ENCODE measurements at places on chromosomes 3 and 15.

DNA sequence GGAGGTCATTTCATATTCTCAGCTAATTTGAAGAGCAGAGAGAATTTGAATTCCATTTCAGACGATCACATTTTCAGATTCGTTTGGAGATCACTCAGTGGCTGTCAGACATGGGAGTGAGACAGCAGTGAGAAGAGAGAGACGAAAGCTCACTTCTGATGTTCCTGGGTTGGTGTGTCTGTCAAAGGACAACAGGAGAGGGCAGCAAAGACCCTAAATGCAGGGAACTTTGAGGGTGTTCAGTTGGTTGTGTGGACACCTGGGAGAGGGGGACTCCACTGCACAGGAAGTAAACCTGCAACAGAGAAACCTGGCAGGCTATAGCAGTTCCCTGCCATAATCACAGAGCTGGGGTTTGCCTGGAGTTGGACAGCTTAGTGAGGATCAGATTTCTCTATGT lies 675.1 kb downstream of the SQOR start:
- no peak for DNase-seq

DNA sequence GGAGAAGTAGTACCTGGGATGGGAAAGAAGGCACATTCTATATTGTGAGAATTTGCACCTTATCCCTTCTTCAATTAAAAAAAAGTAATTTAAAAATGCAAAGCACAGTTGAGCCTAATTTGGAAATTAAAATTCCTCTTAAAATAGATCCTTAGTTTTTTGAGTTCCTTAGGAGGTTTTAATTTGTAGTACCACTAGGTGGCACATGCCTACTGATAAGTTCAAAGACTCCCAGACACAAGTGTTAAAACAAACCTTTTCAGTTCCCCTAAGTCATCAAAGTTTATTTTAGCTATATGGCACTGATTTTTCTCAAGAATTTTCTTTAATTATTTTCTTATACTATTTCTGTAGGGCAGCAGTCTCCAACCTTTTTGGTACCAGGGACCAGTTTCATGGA lies 127.6 kb upstream of the AZI2 start:
- no peak for DNase-seq

GRCh38 chr3:195613468-195614069 lies 29.8 kb upstream of the APOD start:
- DNase-seq: no peak

DNA sequence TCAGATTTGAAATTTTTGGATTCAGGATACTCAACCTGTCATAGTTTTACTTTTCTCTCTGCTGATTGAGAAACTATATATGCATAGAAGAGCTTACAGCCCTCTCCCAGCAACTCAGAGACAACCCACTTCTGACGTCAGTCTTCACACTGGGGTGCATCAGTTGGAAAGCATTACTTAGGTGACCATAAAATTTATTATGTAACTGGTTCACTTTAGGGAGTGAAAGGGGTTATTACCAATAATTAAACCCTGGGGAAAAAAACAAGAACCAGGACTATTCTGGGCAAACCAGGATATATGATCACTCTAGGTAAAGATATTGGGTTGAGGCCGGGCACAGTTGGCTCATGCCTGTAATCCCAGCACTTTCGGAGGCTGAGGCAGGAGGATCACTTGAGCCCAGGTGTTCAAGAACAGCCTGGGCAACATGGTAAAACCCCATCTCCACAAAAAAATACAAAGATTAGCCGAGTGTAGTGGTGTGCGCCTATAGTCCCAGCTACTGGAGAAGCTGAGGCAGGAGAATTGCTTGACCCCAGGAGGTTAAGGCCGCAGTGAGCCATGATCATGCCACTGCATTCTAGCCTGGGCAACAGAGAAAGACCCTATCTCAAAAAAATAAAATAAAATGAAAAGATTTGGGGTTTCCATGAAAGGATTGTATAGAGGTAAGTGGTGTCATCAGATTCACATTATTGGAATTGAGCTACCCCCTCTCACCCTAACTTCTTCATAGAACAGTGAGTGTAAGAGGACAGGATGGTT lies 27.1 kb downstream of the HES1 start:
- no peak for DNase-seq

DNA sequence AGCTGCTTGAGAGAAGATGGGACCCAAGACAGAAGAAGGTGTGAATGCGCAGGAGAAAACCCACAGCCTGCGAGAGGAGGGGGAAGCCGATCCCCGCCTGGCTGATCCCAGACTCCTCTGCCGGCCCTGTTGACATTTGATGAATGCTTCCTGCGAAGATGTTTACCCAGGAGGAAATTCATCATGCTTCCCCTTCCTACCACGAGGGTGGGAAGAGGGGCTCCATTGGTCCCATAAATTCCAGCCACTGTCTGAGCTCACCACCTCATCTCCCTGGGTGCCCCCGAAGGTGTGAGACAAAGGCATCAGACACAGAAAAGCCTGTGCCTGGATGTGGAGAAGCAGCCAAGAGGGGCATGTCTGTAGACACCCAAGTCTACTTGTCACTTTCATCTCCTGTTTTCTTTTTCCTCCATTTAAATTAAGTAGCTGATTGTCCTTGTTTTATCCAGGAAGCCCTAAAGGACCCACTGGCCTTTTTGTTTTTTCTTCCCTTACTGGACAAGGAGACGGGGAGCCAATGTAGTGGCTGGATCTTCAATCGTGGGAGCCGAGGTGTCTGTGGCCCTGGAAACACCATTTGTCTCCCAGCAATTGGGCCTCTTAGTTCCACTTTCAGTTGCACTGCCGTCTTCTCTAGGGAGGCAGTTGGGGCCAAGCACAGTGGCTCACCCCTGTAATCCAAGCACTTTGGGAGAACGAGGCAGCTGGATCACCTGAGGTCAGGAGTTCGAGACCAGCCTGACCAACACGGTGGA lies 95.3 kb upstream of the HES1 start:
- DNase-seq: no peak

GRCh38 chr3:56422316-56422715 lies 46.0 kb downstream of the ERC2 start:
- no peak for DNase-seq

- DNase-seq: no peak
Observed at GRCh38 chr3:7062714-7063113, 201.8 kb downstream of the GRM7 start.

DNA sequence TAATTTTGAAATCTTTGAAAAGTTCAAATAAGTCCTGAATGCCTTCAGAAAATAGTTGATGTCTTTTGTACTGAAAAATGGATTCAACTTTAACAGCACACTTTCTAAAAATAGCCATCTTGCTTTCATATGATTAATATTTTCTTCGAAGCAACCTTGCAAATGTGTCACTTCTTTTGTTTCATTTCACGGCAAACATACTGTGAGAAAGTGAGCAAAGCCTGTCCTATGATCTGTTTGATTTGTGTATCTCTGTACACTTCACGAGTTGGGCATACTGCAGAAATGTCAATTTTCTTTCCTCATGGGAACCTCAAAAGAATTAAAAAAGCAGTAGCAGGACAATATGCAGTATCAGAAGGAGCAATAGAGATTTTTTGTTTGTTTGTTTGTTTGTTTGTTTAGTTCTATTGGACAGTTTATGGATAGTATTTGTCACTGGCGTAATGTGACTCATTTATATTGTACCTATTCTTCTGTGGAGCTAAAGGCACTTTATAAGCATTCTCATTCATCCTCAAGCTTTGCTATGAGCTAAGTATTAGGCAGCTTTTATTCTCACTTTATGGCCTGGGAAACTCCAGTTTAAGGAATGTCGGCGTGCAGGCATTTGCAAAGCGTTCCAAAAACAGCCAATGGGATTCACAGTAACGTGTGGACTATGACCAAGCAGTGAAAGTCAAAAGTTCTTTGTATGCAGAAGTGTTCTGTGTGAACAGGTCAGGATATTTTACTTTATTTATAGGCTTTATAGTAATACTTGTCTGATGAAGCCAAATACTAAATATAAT lies 572.0 kb downstream of the NAALADL2 start:
- DNase-seq: no peak

- no peak for DNase-seq
Observed at GRCh38 chr3:144058713-144059112, 87.1 kb downstream of the DIPK2A start.

- DNase-seq: no peak
Observed at GRCh38 chr3:64354221-64354620, 129.0 kb upstream of the PRICKLE2 start.

GRCh38 chr3:3448468-3448867 lies 269.0 kb upstream of the CRBN start:
- no peak for DNase-seq

DNA sequence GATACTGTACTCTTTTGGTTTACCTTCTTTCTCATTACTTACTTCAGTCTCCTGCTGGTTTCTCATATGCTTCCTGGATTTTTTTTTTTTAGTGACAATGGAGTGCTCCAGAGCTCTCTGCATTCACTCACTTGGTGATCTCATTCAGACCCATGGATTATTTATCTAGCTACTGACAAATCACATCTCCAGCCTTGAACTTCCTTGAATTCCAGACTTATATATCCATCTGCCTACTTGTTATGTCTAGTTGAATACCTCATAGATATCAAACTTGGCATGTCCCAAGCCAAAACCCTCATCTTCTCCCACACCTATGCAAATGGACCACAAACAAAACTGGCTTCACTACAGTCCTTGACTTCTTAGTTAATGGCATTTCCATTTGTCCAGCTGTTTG lies 234.7 kb upstream of the ZPLD1 start:
- no peak for DNase-seq

DNA sequence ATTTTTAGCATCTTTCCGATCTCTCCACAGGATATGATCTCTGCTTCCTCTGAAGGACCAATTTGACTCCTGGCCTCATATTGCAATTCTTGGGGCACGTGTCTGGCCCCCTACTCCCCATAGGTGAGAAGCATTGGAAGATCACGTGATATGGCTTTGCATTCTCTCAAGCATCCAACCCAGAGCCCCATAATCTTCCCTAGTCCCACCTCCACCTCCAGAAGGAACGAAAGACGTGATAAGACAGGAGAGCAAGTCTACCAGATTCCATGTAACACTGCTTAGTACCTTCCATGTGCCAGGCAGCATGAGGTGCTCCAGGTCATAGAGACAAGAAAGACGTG lies 176.3 kb downstream of the MEGF11 start:
- no peak for DNase-seq

DNA sequence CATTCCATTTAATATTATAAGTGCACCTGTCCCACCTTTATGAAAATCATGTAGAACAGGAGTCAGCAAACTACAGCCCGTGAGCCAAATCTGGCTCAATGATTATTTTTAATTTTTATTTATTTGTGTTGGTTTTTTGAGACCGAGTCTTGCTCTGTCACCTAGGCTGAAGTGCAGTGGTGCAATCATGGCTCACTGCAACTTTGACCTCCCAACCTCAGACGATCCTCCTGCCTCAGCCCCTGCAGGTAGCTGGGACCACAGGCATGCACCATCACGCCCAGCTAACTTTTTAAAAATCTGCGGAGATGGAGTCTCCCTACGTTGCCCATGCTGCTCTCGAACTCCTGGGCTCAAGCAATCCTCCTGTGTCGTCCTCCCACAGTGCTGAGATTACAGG lies 42.0 kb downstream of the MYO1E start:
- no peak for DNase-seq

DNA sequence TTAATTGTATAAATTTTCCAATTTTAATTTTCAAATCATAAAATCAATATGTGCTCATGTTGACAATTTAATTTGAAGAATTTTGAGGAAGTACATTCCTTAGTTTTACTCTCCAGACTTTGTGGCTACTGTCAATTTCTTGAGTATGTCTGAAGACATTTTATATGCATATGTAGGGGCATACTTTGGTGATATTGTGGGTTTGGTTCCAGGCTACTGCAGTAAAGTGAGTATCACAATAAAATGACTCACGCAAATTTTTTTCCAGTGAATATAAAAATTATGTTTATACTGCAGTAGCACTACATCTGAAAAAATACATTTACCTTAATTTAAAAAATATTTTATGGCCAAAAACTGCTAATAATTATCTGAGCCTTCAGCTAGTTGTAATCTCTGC lies 123.2 kb upstream of the PLCL2 start:
- no peak for DNase-seq

DNA sequence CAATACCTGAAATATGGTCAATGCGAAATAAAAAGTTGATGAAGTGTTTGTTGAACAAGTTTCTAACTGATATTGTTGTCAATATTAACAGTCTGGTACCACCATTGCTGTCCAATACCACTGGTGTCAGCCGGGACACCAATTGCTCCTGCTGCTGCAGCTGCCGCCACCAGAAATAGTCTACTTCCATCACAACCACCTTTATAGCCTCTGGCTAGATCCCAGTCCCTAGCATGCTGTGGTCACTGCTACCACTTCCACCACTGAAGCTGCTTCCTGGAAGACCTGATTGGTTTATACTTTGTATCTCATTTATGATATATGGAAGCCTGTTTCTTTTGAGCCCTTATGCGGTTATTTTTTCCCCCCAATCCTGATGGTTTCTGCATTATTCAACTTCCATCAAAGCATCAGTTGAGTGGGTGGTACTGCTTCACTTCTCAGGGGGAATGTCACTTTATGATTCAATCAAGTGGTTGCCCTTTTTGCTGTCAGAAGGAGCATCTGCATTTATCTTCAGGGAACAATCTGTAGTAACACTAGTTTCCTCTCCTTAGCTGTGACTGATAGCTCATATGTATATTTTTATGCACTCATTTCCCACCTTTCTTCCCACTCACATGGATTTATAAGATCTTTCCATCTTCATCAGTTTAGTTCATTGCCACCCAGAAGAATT lies 11.7 kb downstream of the LNP1 start:
- no peak for DNase-seq

DNA sequence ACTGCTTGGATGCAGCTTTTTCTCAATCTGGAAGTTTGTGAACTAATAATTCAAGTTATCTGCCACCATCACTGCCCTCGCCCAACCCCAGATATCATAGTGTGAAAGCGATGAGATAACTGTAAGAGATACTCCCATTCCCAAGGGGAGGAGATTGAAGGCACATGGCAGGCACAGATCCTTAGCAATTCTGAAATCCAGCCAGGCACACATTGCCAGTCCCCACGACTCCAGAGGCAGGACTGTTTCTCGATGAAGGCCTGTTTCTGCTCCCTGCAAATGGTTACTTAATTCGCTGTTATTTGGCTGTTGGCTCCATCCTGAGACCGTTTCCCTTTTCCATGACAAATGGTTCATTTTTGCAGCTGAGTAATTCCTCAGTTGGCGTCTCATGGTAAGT lies 63.2 kb upstream of the NEDD4 start:
- no peak for DNase-seq

- no peak for DNase-seq
Observed at GRCh38 chr15:78444255-78444654, 6.2 kb downstream of the IREB2 start.

DNA sequence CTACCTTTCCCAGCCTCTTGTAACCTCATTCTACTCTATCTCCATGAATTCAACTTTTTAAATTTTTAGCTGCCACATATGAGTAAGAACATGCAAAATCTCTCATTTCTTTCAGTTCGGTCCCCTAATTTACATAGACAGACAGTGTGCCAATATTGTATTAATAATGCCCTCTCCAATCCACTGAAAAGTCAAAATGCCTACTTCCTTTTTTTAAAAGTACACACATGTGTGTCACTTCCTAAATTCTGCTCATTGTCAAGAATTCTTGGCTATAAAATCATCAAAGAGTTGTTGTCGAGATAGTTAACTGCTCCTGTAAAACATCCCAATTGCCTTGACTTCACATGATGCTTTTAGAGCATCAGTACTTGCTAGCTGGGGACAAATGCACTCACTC lies 84.2 kb upstream of the IL12A start:
- no peak for DNase-seq
